Right atrium auricular region (tissue), 2 donors: ENCODE measurements at places on chromosomes 5 and 9. TPM values are rescaled to one million over a fixed set of nuclear protein-coding genes. Genes with fewer than 3 reads are reported as not detected.

- DNase-seq = no peak
Measured at GRCh38 chr5:106121972-106122605, 1548.6 kb downstream of the EFNA5 start.

GRCh38 chr9:92455217-92455616 is 27.1 kb downstream of the ASPN start:
- no peak for DNase-seq

GRCh38 chr5:35651002-35651756 is 33.5 kb downstream of the SPEF2 start:
- DNase-seq = no peak

PCDHGA8 gene
- 5.7 TPM for total RNA-seq

PDE6A gene
- 0.08 TPM for total RNA-seq

FIBCD1 gene
- total RNA-seq = 0.20 TPM
